ENCODE measurements at places on chromosomes 6 and 20.

DNA sequence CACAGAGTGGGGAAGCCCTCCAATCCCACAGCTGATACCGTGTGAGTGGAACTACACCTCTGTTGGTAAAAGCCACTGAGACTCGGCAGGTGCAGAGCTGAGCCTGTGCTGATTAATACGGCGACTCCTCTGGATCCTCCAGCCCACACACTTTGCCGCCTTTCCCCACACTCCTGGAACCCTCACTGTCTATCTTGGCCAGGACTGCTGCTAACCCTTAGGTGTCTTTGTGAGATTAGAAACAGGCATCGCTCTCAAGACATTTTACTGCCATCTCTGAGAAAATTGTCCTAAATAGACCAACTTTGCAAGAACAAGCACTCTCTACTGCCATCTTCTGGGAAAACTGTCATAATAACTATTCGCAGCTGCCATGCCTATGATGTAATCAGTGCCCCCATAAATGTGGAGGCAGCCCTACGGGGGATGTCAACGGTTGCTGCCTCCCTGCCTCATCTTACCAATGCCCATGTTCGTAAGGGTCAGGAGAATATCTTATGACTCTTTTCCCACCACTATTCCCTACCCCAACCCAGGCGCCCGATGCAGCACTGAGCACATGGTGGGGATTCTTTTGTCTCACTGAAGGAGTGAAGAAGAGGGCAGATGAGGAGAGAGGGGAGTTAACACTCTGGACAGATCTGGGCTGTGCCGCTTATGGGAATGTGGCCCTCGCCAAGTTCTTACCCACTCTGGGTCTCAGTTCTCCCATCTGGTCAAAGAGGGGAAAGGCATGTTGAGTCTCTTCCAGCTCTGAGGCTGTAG is 26.1 kb upstream of the KCNB1 start:
- peaks cover 10% of the 10 kb centered on the region for H3K4me1 ChIP-seq
- H3K27ac ChIP-seq = no peak overlapping the region
- no peaks in the 10 kb centered on the region for H3K36me3 ChIP-seq

DNA sequence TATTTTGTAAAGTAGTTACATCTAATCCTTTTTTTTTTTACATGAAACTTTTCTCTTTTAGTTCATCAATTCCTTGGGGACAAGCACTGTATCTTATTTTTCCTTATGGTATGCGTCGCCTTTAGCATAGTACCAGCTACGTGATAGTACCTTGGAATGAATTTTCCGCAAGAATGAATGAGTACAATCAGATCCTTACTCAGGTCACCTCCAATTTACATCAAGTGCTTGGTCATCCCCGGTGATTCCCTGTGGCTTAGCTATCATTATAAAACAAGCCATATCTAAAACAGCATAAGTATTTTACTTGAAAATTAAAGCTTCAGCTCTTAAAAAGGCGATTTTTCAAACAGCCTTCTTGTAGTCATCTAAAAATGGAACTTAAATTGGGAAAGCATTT is 680.4 kb upstream of the MAP3K7 start:
- no peaks in the 10 kb centered on the region for H3K27me3 ChIP-seq
- H3K4me3 ChIP-seq = no peak overlapping the region
- no peaks in the 10 kb centered on the region for H3K36me3 ChIP-seq

DNA sequence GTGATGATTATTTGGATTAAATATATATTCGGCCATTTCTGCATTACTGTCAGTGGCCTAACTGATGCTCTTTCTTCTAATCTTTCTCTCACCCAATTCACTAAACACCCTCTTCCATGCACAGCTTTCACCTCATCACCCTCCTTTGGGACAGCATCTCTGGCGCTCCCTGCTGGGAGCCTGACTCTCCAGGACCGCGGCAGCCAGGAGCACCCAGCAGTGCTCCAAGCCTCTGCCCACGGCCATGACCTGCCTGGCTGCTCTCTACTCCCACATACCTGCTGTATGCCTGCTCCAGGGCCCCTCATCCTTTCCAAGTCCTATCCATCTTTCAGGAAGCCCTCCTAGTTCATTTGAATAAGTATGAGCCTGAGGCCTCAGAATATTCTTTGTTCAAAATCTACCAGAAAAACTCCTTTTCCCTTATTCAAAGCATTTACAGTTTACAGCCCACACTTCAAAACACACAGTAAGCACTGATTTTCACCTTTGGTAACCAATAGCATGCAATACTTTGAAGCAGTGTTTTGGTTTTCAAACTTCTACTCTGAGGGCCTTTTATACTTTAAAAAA is 15.2 kb downstream of the CTCFL start:
- no peak overlapping the region for H3K27ac ChIP-seq
- H3K4me3 ChIP-seq = no peak overlapping the region
- peaks cover 5% of the 10 kb centered on the region for H3K4me1 ChIP-seq
- no peak for DNase-seq

- no peak overlapping the region for H3K27ac ChIP-seq
- peaks cover 35% of the 10 kb centered on the region for H3K36me3 ChIP-seq
- H3K4me1 ChIP-seq = no peaks in the 10 kb centered on the region
- H3K27me3 ChIP-seq = no peaks in the 10 kb centered on the region
- DNase-seq = no peak
- no peak overlapping the region for H3K4me3 ChIP-seq
These were observed 45.4 kb upstream of the ID1 start for GRCh38 chr20:31559704-31560093.

DNA sequence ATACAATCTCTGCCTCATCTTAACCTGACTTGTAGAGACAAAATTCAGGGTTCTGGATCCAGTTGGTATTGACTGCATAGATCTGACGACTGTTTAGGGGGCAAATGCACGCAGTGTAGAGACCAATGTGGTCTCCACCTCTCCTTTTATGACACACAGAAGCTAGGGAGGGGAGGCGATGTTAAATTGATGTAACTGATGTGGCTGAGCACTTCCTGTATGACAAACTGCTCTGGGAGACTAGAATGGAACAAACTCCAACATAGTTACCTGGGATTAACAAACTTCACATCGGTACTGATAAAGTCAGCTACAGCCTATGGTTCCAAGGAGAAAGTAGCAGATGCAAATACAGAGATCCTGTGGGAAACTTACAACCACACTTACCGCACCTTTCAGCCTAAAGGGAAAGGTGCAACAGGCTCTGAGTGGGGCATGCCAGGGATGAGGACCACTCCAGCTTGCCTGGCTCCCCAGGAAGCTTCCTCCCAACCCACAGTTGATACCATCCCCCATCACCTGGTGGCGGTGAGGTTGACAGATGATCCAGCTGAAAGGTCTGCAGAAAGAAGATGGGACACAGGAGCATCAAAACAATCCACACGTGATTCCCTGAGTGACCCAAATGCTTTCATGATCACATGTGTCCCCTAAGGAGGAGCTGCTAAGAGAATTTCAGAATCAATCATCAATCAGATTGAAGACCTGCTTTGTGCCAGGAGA is 60.6 kb upstream of the MRPS10 start:
- peaks cover 3% of the 10 kb centered on the region for H3K36me3 ChIP-seq
- DNase-seq = no peak
- no peak overlapping the region for H3K27ac ChIP-seq
- no peak overlapping the region for H3K4me3 ChIP-seq
- H3K27me3 ChIP-seq = no peaks in the 10 kb centered on the region

- peaks cover 23% of the 10 kb centered on the region for H3K36me3 ChIP-seq
- no peak overlapping the region for H3K4me3 ChIP-seq
- H3K27ac ChIP-seq = no peak overlapping the region
- H3K4me1 ChIP-seq = peaks cover 3% of the 10 kb centered on the region
- no peaks in the 10 kb centered on the region for H3K27me3 ChIP-seq
These were observed 444.4 kb downstream of the UTRN start for GRCh38 chr6:144729502-144729901.

- H3K36me3 ChIP-seq = peaks cover 19% of the 10 kb centered on the region
- no peak overlapping the region for H3K27ac ChIP-seq
- no peaks in the 10 kb centered on the region for H3K27me3 ChIP-seq
- DNase-seq = no peak
- H3K4me3 ChIP-seq = no peak overlapping the region
- peaks cover 8% of the 10 kb centered on the region for H3K4me1 ChIP-seq
These were observed 150.4 kb downstream of the INSM1 start for GRCh38 chr20:20518263-20518662.
